ENCODE measurements at places on chromosomes 2 and 18. TPM values are rescaled to one million over a fixed set of nuclear protein-coding genes. Genes with fewer than 3 reads are reported as not detected.

Gene EMX1
- 0.64 TPM for polyA plus RNA-seq

Gene HOXD10
- 194 TPM for polyA plus RNA-seq

Gene CLHC1
- polyA plus RNA-seq = 31.9 TPM

Gene EIF5B
- polyA plus RNA-seq = 83.2 TPM

Gene TRABD2A
- 0.70 TPM for polyA plus RNA-seq

Gene LAMA1
- 90.4 TPM for polyA plus RNA-seq

DNA sequence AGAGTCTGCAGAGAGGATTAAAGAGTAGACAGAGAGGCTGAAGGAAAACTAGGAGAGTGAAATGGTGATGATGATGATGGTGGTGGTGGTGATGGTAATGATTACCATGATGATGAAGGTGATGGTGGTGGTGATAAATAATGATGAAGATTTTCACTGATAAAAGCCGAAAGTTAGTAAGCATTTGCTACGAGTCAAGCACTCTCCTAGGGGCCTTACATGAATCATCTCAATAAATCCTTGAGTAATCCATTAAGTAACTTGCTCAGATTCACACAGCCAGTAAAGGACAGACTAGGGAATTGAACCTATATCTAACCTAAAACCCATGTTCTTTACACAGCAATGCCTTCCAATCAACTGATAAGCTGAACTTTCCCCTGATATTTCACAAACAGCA is 106.7 kb upstream of the PGAP1 start:
- no peak for DNase-seq

- DNase-seq = no peak
Measured at GRCh38 chr2:144675731-144676130, 155.8 kb upstream of the ZEB2 start.

DNA sequence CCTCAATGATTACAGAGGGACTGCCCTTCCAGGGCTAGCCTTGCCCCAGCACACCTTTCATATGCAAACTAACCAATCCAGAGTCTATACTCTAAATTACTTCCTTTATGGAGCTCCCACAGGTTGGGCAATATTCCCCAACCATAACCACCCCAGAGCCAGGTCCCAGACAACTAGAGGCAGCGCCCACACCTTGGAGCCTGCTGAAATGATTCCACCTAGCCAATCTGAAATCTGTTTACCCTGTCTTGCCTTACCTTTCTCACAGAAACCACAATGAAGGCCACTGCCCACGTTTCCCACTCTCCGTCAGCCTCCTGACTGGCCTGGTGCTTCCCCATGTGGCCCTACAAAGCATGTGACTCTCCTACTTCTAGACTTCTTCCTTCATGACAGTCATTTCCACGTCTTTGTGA is 62.0 kb downstream of the REEP1 start:
- DNase-seq = no peak

GRCh38 chr2:96534701-96535181 is 1.8 kb upstream of the ARID5A start:
- DNase-seq = no peak

DNA sequence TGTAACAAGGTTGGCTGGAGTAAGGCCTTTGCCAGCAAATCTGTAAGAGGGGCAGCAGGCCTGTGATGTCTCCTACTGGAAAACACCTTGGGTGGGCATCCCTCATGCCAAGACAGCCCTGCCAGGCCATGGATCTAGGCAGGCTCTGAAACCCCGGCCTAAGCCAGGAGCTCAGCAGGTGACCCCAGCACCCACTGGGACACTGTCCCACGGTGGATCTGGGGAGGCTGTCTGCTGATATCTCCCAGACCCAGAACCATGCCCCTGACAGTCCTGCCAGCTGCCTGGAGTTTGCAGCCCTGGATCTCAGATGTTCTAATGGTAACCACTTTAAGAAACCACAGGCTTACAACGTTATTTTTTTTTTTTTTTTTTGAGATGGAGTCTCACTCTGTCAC is 117.7 kb downstream of the ZNF516 start:
- DNase-seq = no peak

GRCh38 chr2:6637330-6637729 is 228.4 kb downstream of the CMPK2 start:
- no peak for DNase-seq

DNA sequence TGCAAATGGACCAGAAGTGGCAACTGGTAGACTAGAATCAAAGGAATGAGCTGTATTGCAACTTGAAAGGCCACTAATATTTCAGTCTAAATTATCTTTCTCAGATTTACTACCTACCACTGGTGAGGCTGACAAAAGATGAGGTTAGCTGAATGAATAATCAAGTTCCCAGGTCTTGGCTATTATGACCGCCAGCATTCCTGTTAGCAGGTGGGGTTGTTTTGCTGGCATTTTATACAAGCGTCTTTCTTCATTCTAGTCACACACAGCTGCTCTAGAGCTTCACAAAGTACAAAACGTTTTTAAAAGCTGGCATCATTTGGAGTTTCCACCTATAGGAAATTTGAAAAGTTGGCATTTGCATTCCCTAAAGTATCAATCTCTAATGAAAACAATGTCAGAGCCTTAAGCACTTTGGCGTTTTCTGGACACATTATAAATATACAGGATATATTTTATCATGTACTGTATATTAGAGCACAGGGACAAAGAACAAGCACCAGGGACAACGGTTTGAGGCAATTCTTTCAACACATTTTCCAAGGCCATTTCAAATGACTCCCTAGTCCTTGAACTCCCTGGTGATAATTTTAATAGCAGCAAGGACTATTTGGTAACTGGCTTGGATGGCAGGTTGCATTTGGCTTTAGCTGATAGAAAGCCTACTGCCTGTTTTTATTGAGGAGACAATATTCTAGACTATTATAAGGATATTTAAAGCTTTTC is 410.2 kb upstream of the CHST9 start:
- DNase-seq = no peak

DNA sequence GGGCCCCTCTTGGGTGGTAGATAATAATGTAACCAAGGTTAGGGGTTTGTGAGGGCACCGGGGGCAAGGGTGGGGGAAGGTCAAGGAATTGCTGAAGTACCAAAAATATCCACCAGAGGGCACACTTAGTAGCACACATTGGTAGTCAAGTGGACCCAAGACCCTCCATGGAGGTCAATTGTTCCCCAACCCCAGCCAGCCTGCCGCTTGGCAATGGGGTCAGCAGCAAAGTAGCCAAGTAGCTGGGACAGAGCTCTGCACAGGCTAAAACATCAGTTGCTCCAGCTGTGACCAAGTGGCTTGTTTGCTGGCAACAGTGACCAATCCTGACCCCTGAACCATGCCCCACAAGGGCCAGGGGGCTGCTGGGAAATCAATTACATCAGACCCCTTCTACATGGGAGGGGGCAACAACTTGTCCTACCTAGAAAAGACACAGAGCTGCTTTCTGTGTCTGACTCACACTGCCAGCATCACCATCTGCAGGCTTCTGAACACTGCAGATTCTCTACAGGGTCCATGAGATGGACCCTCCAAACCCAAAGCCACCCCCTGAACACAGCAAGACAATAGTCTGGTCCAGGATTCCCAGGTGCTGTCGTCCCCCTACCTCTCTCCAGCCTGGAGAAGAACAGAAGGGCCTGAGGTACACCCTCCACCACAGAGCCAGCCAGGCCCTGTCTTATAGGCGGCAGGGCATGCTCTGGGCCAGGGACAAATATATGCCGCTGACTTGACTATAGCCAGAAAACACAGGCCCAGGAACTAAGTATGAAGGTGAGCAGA is 76.0 kb downstream of the EMX1 start:
- DNase-seq = no peak

GRCh38 chr2:186590350-186590758 is 498 bp downstream of the ITGAV start:
- no peak for DNase-seq

DNA sequence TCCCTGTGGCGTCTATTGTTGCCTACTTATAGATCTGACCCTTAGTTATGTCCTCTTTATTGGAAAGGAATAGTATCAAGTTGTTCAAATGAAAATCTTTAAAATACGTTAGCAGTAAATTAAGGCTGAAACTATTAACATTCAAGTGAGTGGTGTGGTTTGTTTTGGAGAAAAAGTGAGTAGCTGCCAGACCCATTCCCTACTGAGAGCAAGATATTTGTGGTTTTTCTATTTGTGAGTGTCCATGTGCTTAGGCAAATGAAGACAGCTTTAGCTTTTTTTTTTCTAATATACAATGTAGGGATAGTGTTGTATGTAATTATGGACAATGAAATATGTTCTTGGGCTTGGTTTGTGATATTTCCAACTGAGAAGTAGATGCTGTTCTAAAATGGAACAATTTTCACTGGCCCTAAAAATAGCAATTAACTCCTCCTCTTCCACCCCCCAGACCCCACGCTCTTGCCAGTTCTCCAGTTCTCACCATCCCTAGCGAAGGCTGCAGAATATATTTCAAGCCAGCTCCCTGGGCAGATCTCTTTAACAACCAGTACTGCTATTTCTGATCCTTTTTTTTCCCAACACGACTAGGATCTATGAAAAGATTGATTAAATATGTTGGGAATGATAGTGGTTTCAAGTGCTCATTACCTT is 83.1 kb downstream of the CCDC85A start:
- DNase-seq = no peak

Measured in left renal pelvis (tissue), 4 donors.